ENCODE measurements at places on chromosomes 11 and 22. TPM values are rescaled to one million over a fixed set of nuclear protein-coding genes. Genes with fewer than 3 reads are reported as not detected.
A peak's percentile ranks its signal among the peaks of the same experiment; 100 is the strongest.

Gene DLG2
- total RNA-seq = 1.8 TPM

Gene ACR
- 0.07 TPM for total RNA-seq

Gene TEX12
- 0.21 TPM for total RNA-seq

Gene GUCY1A2
- 0.26 TPM for total RNA-seq

Gene SPON1
- 4.6 TPM for total RNA-seq

Gene AASDHPPT
- total RNA-seq = 76.7 TPM

Gene OR51B2
- total RNA-seq = not detected

Gene SLC16A8
- total RNA-seq = not detected

Gene OR5B21
- total RNA-seq = not detected

Gene SCGB2A2
- not detected for total RNA-seq

Gene RFPL3
- not detected for total RNA-seq

DNA sequence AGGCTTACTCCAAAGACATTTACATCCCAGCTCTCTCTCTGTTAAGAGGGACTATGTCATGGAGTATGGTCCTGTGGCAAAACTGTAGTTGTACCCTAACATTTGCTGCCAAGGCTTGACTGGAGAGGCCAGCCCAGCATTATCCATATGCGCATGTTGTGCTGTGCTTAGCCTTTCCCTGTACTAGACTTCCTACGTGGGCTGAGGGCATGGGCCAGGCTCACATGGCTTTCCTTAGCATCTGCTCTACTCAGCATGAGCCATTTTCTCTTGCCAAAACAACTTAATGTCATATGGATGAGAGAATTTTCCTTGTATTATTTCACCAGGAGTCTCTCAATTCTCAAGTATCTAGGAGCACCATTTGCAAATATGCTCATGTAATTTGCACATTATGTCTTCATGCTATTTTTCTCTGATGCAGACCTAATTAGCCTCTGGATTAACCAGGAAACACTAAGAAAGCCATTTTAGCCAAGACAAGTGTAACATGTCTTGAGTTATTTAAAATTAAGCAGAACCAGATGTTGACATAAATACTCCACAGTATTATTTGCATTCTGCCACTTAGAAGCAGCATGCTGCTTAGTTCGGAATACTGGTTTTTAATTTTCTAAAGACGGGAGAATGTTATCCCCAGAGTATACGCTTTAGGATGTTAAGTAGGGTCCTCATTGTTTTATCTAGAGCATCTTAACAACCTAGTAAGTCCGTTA lies 71.7 kb upstream of the FAR1 start:
- no peak for DNase-seq

DNA sequence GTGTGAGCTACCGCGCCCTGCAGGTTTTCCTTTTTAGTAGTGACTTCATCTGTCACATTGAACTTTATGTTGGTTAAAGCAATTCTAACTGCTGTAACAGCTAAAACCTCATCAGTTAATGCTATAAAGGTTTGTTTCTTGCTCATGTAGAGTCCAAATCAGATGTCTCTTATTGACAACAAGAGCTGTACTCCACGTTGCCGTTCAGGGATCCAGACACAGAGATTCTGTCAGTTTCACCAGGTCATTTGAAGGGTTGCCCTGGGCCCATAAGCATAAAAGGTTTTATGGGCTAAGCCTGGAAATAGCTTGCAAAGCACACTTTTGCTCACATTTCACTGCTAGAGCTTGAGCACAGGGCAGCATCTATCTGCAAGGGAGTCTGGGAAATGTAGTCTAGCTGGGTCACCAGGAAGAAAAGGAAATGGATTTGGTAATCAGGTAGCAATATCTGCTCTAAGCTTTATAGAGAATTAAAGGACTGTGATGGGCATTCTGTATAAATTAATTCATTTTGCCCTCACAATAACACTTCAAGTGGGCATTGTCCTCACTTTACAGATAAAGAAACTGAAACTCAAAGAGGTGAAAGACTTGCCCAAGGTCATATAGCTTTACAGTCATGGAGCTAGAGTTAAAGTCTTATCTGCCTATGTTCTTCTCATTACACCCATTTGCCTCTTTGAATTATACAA lies 25.2 kb upstream of the PTPRJ start:
- DNase-seq = no peak

GRCh38 chr11:48081151-48082010 lies 101.0 kb downstream of the PTPRJ start:
- no peak for DNase-seq

DNA sequence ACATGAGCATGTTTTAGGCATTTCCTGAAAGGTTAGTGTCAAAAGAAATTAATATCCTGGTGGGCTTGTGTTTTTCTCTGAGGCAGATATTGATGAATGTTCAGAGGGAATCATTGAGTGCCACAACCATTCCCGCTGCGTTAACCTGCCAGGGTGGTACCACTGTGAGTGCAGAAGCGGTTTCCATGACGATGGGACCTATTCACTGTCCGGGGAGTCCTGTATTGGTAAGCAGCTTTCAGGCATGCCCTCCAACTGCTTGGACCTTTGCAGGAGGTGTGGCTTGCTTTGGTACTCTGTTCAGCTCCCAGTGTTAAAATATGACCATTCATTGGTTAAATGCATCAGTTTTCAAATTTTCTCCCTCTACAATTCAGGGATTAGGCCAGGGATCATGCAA lies 658.6 kb upstream of the ANO5 start:
- peak; percentile 1 for DNase-seq

DNA sequence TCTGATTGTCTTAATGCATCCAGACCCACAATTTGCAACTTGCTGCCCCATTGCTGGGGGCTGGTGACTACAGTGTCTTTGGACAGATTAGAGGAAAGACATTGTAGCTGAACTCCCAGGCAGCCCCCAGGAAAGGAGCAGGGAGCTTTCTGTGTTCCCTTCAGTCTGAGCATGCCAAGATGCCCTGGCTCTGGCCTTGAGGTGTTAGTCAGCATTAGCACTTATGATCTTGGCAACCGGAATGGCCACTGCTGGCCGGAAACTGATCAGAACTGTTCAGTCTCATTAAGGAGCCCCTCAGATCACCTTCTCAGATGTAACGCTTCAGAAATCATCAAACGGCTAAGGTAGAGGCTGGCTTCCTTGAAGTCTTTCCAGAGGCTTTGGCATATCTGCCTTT lies 195.2 kb downstream of the NAV2 start:
- DNase-seq = no peak

GRCh38 chr22:37285937-37286336 lies 3.6 kb downstream of the CYTH4 start:
- no peak for DNase-seq

- no peak for DNase-seq
These were observed 305.1 kb downstream of the CNTN5 start for GRCh38 chr11:99325847-99326246.

- DNase-seq = no peak
These were observed 85.2 kb downstream of the CCDC34 start for GRCh38 chr11:27277843-27278242.

- no peak for DNase-seq
These were observed 22.1 kb downstream of the AP2A2 start for GRCh38 chr11:947744-948143.

- DNase-seq = no peak
These were observed 7.3 kb upstream of the PTPN5 start for GRCh38 chr11:18798799-18799469.

- peak; percentile 42 for DNase-seq
These were observed 10.4 kb downstream of the SEPTIN3 start for GRCh38 chr22:41979423-41980250.

- peak; percentile 94 for DNase-seq
These were observed at the start of gene TAGLN for GRCh38 chr11:117199053-117199915. Gene TAGLN (plus strand): TSS chr11:117199370. CDS start chr11:117203014, 3,644 bp downstream.

DNA sequence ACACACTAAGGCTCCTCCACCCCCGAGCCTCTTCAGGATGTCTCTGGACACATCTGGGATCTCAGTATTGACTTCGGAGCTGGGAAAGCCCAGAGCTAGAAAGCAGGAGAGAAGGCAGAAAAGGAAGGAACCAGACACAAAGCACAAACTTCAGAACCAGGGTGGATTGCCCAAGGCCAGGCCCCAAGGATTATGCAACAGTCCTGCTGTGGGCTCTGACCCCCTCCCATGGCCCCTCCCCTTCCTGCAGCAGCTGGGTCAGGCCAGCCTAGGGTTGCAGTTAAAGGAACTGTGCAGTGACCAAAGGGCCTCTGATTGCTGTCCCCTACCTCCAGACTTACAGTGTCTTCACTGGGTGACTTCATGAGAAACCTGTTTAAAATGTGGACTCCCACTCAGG lies 5.3 kb downstream of the KCNE3 start:
- DNase-seq = peak; percentile 79

DNA sequence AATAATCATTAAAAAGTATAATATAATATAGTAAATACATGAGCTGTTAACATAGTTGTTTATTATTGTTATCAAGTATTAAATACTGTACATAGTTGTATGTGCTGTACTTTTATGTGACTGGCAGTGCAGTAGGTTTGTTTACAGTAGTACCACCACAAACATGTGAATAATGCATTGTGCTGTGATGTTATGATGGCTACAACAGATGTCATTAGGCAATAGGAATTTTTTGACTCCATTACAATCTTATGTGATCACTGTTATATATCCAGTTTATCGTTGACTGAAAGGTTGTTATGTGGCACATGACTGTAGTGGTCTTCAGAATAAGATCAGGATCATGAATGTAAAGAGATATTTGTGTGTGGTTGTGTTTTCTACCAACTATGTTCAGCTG lies 577.8 kb downstream of the JRKL start:
- DNase-seq = no peak

GRCh38 chr11:10164621-10165020 lies 129.4 kb downstream of the SBF2 start:
- DNase-seq = no peak

GRCh38 chr11:129640671-129641070 lies 175.0 kb upstream of the TMEM45B start:
- no peak for DNase-seq

- peak; percentile 97 for DNase-seq
These were observed at the start of gene USH1C for GRCh38 chr11:17544181-17544622. Gene USH1C (minus strand): TSS chr11:17544416. CDS start chr11:17544307, 109 bp downstream.

- peak; percentile 86 for DNase-seq
These were observed 83.1 kb upstream of the MTNR1B start for GRCh38 chr11:92886243-92886905.

DNA sequence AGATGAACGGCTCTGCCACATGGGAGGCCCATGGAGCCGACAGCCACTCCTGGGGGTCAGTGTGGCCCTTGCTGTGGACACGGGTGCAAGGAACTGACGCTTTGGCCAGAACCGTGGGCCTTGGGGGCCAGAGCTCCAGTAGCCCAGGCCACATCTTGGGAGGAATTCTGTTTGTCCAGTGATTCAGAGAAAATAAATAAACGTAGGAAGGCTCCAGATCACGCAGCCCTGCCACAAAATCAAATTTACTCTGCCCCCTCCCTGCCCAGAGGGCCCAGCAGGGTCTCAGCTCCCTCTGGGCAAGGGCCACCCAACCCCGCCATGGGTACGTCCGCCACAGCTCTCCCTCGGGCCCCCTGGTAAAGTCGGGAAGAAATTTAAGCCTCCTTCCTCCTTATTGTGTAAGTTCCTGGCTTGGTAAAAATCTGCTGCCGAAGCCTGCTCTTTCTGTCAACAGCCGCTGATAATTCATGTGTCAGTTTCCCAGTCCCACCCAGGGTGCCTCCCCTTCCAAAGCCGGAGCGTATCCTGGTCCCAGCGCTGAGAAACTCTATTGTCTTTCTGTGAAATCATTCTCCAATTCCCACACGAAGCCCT lies 6.9 kb upstream of the MUC5AC start:
- DNase-seq = peak; percentile 38

GRCh38 chr11:8293171-8293570 lies 29.5 kb upstream of the LMO1 start:
- peak; percentile 15 for DNase-seq

DNA sequence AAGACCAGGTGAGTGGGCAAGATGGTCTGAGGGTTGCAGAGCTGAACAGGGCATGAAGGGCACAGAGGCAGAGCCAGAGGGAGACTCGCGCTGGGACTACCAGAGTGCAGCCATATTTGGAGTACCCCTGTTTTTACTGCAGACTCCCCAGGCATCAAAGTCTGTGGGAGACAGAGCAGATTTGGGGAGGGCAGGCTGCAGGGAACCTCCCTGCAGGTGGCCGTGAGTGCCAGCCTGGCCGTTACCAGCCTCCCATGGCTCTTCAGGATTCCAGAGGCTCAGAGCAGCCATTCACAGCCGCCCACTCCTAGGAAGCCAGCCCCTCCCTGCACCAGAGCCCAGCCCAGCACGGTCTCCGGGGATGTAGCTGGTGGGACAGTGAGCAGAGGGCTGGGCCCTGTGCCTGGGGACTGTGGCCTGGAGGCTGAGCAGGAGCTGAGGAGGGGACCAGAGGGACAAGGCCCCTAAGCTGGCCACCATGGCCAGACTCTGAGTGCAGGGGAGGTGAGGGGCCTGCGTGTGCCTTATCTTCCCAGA lies at the start of gene SEPTIN3:
SEPTIN3 (plus strand) TSS at position 334 of the 537 bp plus-strand sequence. CDS start 2,050 bp downstream, outside the sequence.
- peak; percentile 81 for DNase-seq

DNA sequence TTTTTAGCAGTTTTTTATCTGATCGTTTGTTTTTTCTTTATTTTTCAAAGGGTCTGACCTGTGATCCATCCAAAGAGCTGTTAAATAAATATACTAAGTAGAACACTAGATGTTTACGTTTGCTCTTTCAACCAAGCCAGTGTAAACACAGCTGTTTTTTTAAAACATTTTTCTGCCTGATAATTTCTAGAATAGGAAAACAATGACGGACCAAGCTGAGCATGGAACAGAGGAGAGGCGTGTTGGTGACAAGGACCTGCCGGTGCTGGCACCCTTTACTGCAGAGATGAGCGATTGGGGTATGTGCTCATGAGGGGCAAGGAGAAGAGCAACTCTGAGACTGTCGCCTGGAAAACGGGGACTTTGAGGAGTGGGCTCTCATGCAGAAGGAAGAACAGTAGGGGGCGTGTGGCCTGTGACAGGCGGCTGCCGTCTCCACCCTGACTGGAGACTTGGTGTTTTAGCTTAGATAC lies 28.6 kb upstream of the PANX2 start:
- DNase-seq = peak; percentile 75

GRCh38 chr11:69472541-69473275 lies 8.8 kb upstream of the LINC01488 start:
- DNase-seq = no peak

Measured in H7 (cell line).